ENCODE measurements at places on chromosomes 7 and 10.

GRCh38 chr10:110679486-110680272 is 35.5 kb downstream of the RBM20 start:
- DNase-seq = no peak

- no peak for DNase-seq
Observed at GRCh38 chr10:36017137-36017536, 375.0 kb upstream of the FZD8 start.

DNA sequence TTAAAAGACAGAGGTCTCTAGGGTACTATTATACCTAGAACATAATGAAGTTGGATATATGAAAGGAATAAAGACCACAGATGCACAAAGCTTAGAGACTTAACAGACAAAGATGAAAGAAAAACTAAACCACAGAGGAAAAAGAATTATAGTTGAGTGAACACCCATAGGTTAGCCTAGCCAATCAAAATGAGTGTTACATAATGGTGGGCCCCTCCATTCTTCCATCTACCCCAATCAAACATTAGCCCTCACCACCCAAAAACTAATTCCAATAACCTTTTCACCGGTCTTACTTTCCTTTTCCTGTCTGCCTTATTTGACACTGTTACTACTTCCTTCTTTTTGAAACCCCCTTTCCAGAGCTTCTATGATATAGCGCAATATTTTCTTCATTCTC is 130.1 kb downstream of the ELMO1 start:
- DNase-seq = no peak

GRCh38 chr7:10875080-10875479 is 98.6 kb upstream of the PHF14 start:
- no peak for DNase-seq

GRCh38 chr7:157601530-157601929 is 264.7 kb downstream of the DNAJB6 start:
- DNase-seq = no peak

DNA sequence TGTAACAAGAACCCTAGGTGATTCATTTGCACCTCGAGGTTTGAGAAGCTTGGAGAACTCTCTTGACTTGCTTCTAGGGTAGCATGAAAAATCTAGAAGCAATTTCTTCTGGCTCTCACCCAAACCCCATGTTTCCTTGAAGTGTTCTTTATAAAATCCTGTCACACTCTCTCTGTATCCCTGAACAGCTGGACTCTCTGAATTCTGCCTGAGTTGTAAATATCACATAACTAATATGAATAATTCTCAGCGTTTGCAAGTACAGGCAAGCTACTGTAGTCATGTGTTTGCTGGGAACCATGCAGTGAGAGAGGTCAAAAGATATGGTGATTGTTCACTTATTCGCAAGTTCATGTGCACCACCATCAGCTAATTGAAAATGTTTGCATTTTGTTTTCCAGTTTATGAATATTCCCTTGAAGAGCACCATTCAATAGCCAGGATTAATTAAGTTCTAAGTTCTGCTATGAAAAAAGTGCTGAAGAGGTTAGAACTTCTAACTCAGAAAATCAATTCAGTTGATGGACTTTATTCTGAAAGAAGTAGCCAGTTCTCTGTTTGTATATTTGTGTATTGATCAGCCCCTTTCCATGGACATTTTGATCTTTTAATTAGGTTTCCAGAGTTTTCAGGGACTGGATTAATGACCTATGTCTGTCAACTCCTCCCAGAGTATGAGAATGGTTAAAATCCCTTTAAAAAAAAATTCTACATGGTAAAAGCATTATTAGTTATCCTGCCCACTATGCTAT is 243.0 kb downstream of the PLXDC2 start:
- DNase-seq = no peak

DNA sequence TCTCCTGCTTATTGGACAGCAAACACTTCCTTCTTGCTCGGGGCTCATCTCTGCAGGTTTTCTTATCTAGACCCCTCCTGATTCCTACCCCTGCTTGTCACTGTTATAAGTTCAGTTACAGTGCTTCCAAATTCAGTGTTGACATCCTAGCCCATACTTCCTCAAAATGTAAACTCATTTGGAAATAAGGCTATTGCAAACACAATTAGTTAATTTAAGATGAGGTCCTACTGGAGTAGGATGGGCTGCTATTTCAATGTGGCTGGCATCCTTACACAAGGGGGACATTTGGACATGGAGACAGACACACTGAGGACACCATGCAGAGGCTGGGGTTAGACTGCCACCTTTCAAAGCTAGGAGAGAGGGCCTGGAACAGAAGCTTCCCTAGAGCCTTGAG is 85.2 kb upstream of the NPVF start:
- DNase-seq = no peak

DNA sequence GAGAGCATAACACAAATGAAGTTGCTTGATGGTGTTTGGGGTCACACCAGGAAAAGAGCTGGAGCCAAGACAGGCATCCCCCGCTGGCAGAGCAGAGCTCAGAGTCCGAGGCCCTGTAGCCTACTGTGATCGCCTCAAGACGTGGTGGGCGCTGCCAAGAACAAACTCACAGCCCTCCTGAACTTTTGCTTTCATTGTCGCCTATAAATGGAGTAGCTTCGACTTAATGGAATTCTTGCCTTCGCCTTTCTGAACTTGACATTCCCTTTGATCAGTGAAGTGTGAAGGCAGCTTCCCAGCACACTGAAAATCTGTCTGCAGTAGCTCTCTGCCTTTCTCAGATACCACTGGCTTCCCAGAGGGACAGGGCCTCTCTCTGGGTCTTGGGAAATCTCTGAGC is 21.3 kb downstream of the CPXM2 start:
- DNase-seq = no peak

DNA sequence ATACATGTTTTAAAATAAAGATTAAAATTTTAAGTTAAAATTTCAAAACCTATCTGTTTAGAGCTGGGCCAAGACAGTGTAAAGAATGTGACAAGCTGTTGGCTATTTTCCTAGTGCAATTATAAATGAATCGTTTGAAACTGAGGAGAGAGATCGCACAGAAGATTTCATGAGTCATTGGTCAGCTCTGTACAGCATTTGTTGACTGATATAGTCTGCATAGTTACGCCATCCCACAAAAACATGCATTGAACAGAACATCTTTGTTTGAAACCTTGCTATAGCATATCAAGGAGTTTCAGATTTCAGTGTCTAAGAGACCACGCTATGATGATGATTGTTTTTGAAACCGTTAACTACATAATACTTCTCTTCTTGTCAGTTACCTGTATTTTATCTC is 1.3 kb upstream of the C10orf67 start:
- DNase-seq = no peak

DNA sequence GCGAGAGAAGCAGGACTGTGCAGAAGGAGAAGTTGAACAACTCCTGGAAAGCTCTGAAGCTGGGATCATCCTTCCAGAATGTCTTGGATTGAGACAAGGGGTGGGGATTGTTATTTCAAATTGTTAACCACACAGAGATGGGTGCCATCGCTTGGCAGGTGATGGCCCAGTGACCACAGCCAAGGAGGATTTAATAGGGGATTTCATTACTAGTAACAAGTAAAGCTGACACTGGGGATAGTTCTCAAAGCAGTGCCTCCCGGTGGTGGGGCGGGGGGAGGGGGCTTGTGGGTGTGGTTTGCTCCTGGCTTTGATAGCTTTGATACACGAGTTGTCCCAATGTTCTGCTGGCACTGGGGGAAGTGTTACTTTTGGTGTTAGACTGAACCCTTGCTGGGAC is 59.2 kb downstream of the ZNF503 start:
- DNase-seq = no peak

DNA sequence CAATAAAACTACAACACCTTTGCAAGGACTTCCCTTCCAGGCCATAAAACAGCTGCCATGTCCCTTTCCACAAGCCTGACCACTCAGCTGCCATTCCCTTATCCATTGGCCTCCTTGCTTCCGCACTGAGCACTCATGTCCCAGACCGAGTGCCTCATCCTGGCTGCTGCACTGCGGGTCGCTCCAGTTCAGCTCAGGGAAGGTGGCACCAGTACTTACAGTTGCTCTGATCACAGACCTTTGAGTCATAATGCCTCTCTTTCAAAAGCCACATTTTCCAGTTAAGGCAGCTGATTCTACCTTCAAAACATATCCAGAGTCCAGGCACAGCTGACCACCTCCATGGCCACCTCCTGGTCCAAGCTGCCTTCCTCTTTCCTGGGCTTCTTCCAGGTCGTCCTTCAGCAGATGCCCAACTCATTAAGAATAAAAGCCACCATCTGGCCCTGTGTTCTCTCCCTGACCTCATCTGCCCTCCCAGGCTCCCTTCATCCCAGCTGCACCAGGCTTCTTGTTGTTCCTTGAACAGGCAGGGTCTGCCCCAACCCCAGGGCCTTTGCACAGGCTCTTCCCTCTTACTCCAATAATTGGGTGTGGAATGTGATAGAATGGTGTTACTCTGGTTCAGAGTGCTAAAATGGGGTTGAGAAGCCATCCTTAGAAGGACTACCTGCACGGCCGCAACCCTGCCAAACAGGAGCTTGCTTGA is 64.5 kb downstream of the RAMP3 start:
- DNase-seq = no peak

DNA sequence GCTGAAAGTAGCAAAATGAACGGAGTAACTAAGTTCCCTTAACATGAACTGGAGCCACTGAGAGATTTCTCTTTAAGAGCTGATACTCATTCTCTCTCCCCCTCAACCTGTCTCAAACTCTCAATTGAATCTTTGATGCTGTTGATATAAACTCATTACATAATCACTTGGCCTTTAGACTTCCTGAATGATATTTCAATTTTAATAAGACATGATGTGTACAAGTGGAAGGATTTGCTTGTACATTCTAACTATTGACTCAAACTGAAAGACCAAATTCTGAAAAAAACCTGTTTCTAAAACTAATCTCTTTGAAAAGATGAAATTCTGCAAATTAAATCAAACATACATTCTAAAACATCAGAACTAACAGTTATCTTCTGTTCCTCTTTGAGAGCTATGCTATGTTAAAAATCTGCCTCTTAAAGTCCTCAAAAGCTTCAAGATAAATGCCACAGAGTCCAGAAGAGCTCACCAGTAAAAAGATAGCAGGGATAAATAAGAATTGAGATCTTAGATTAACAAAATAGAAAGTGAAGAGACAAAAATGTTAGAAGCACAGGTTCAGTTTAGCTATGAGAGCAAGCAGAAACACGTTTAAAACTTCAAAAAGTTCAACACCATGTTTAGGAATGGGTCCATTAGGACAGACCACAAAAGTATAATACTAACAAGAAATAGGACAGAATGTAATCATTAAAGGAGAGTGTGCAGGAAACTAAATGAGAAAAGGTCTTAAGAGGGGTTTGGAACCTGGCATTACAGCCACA is 46.1 kb downstream of the TNPO3 start:
- no peak for DNase-seq

GRCh38 chr7:95001258-95001657 is 93.9 kb downstream of the PPP1R9A start:
- no peak for DNase-seq

GRCh38 chr7:771234-772004 is 44.3 kb upstream of the PRKAR1B start:
- no peak for DNase-seq

GRCh38 chr7:80324032-80324431 is 187.8 kb downstream of the GNAT3 start:
- DNase-seq = no peak

DNA sequence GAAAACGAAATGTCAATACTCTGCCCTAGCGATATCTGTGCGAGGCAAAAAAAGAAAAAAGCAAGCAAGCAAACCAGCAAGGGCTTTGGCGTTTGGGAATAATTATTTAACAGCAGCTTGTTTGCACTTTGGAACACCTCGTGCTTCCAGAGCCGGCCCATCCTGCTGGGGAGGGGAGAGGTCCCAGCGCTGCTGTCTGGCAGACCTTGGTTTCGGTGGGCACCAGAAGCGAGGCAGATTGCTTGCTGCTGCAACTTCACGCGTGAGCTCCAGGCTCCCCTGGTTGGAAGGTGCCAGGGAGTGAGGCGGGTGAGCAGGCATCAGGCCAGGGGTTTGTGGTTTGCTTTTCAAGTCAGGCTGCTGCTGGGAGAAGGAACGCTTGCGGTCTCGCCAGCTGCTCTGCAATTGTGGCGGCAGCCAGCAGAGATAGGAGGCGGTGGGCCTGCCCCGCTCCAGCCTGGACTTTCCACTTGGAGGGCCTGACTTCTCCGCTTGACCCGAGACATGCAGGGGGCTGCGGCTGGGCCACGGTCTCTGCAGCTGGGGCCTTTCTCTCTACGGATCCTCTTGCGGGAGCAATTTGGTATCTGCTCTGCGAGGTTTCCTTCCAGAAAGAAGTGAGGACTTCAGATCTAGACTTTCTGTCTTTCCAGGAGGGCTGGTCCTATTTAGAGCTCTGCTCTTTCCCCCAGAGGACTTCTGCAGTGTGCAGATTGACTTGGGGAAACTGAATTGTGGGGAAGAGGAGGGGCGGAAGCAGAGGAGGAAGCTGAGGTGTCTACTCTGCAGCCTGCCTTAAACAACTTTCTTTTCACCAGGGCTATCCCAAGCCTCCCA is 131.4 kb downstream of the PRPF18 start:
- DNase-seq = no peak

GRCh38 chr10:5902511-5903274 is 12.7 kb downstream of the FBH1 start:
- DNase-seq = no peak

GRCh38 chr10:13930120-13930519 is 343.4 kb downstream of the PRPF18 start:
- no peak for DNase-seq

DNA sequence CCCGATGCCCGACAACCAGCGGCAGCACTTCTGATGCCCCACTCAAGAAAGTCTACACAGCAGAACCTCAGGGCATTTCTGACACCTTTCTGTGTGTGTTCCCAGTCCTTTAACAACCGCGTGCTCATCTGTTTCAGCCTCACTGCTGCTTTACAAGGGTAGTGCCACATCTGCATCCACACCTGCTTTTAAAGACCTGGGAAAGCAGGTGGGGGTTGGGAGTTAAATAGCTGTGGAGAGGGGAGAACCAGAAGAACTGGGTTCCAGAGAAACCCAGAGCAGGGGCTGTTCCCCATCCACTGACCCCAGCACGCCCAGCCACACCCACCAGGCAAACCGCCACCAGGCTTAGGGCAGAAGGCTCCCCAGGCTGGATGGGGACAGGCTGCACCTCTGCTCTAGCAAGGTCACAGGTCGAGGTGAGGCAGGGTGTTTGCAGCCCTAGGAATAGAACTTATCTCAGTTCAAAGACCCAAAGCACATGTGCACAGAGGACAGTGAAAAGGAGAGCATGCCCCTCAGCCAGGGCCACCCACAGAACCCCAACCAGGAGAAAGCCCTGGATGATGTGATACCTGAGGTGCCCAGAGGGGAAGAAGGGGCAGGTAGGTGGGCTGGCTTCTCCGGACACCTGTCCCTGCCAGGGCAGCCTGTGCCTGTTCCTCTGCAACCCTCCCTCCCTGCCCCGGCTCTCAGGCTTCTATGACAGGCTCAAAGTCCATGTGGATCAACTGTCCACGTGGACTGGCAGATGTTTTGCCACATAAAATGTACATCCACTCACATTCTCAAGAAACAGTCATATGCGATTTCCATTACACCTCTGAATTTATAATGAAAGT is 51.3 kb downstream of the COBL start:
- DNase-seq = no peak

- no peak for DNase-seq
Observed at GRCh38 chr10:4688601-4689000, 137.4 kb upstream of the AKR1E2 start.

Data from stimulated activated CD8-positive, alpha-beta memory T cell treated with anti-CD3 and anti-CD28 coated beads, Interleukin-15, amount 100 ng/mL, for 24 hours (primary cell).